Effector CD4-positive, alpha-beta T cell (primary cell): ENCODE measurements at places on chromosomes 13 and 19.

GRCh38 chr19:52270266-52270885 is 989 bp downstream of the ZNF766 start:
- DNase-seq: no peak

GRCh38 chr13:32791545-32792172 is 205.4 kb downstream of the PDS5B start:
- DNase-seq: no peak

GRCh38 chr19:29887442-29887855 is 54.6 kb upstream of the URI1 start:
- no peak for DNase-seq

DNA sequence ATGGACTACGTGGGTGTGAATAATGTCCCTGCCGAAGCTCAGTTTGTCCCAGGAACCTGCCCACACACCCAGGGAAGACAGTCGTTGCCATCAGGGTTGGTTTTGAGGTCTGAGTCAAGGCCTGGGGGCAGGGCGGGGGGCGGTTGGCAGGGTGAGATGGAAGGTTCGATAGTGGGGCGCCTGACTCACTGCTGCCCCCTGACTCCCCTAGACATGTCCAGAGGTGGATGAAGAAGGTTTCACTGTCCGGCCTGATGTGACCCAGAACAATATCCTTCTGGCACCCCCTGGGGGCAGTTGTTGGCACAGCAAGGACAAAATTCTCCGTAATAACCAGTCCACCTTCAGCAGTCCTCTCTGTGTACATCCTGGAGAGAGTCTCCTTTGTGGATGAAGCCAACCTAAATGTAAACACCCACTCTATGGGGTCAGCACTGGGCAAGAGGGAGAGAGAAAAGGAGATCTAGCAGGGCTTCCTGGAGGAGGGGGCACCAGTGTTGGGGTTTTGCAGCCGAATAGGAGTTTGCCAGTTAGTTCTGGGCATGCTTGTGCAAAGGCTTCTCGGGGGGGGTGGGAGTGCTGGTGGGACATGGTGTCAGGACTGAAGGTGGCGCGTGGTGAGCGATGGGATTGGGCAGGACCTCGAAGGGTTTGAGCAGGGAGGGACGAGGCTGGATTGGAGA is 19.6 kb upstream of the B3GNT3 start:
- no peak for DNase-seq

- DNase-seq: no peak
These were observed 335.5 kb downstream of the FOXO1 start for GRCh38 chr13:40330950-40331349.

DNA sequence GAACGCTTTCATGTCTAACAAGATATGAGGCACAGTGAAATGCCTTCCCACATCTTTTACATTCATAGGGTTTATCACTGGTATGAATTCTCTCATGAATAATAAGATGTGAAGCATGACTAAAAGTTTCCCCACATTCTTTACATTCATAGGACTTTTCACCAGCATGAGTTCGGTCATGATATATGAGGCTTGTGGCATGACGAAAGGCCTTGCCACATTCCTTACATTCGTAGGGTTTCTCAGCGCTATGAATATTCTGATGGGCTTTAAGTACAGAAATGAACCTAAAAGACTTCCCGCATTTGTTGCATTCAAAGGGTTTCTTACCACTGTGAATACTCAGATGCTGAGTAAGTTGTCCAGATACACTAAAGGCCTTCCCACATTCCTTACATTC is 21.3 kb downstream of the ZNF607 start:
- DNase-seq: no peak

GRCh38 chr19:2359992-2360685 is at the start of gene TMPRSS9:
Gene TMPRSS9, plus strand, starts transcription at chr19:2360265. Its CDS starts 29,521 bp downstream, at chr19:2389786.
- DNase-seq: no peak

DNA sequence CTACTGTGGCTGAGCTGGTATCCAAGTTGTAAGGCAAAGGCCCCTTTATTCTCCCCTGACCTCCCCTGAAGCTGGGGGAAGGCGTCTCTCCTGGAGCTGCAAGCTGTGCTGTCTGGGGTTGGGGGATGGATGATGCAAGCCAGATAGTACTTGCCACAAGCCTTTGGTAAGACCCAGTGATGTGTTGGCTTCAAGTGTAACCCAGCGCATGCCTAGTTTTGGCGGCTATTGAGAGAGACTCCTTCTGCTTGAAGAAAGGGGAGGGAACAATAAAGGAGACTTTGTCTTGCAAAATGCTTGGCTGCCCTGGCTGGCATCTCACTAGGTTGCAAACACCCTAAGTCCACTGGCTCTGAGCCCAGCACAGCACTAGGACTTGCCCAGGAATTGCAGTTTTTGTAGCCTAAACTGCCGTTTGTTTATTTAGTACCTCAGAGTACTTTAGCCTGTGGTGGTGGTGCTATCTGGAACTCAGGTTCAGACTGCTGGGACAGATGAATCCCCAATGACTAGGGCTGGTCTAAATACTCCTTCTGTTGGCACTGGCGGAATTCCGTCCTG is 108.2 kb downstream of the TNFSF13B start:
- no peak for DNase-seq

- no peak for DNase-seq
These were observed 132.2 kb downstream of the DLEU7 start for GRCh38 chr13:50711131-50711815.

DNA sequence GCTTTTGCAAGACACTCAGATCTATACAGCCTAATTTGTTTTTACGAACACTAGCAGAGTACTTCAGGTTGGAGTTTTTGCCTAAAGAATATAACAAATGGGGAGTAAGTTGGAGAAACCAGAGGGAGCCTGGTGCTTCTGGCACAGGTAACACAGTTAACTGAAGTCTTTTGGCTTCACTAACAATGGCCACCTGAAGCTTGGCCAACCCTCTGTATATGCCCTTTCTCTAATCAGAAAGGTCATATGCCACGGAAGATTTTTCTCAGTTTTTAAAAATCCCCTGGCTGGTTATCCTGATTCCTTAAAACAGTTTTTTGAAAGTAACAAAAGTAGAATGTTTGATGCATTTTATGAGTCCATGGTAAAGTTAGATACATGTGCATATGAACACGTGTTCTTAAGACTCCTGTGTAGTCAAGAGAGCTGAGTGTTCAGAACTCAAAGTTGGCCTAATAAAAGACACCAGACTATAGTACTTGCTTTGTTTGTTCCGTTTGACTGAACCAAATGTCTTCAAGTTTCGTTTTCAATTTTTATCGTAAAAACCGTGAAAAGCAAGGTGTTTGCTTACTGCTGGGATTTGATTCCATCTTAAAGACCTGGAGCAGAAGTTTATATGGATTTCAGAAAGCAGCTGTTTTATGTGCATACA is 137.5 kb downstream of the KCNRG start:
- DNase-seq: no peak

GRCh38 chr19:18807861-18808331 is 16.8 kb upstream of the COMP start:
- DNase-seq: no peak

- no peak for DNase-seq
These were observed 3.5 kb upstream of the TBC1D4 start for GRCh38 chr13:75485286-75486062.

DNA sequence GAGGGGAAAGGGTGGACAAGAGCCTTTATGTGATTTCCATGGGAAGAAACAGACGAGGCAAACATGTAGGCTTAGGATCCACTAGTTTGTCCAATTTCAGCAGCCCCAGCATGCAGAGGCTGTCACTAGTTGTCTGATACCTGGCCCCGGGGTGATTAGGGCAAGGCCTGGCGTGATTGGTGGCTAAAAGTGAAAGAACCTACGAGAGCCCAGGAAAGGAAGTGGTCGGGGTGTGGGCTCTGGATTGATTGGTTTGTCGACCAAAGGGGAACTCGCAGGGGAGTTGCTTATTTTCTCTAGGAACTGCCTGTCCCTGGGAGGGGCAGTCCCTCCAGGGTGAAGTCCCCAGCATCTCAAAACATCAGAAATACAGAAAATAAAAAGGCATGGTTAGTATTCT is 64.2 kb upstream of the UQCRFS1 start:
- peak; percentile 12 for DNase-seq

DNA sequence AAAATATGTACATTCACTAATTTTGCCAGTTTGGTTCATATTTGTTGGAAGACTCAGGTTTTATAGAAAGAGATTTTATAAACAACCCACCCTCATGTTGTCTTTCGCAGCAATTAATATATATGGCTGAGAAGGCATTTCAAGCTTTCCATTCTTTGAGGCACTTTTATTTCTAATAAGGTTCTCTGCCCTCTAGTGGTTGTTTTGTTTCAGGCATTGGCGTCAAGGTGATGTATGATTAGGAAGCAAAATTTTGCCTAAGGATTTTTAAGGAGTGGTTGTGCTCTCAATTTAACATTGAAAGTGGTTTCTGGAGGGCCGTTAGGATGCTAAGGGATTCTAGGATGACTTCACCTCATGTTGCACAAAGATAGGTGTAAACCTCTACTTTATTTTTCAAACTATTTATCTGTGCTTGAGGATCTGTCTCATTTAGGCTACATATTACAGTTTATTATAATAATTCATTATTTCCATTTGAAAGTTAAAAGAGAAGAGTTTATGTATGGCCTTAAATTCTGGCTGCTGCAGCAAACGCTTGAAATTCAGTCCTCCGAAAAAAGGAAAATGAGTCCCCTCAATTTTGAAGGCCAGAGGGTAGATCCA is 35.9 kb downstream of the OXGR1 start:
- no peak for DNase-seq

GRCh38 chr19:5738423-5738822 is 18.0 kb downstream of the CATSPERD start:
- DNase-seq: no peak

GRCh38 chr19:46785054-46785979 is 3.1 kb downstream of the SLC1A5 start:
- no peak for DNase-seq

DNA sequence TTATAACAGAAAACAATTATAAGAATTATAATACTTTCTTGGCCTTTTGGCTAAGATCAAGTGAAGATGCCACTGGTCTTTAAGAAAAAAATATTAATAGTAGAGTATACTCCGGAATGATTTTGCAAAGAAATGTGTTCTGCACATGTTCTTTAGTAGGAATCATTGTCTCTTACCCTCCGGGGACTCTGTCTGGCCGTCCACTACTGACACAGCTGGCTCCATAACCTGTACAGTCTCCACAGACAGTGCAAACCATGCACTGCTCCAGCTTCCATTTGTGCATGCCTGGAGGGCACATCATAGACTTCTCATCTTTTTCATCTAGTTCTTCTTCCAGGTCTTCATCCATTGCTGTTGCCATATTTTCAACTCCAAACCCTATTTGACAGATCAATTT is 75.9 kb downstream of the MYCBP2 start:
- no peak for DNase-seq

- no peak for DNase-seq
These were observed 19.6 kb downstream of the AP2A1 start for GRCh38 chr19:49786376-49786820.

DNA sequence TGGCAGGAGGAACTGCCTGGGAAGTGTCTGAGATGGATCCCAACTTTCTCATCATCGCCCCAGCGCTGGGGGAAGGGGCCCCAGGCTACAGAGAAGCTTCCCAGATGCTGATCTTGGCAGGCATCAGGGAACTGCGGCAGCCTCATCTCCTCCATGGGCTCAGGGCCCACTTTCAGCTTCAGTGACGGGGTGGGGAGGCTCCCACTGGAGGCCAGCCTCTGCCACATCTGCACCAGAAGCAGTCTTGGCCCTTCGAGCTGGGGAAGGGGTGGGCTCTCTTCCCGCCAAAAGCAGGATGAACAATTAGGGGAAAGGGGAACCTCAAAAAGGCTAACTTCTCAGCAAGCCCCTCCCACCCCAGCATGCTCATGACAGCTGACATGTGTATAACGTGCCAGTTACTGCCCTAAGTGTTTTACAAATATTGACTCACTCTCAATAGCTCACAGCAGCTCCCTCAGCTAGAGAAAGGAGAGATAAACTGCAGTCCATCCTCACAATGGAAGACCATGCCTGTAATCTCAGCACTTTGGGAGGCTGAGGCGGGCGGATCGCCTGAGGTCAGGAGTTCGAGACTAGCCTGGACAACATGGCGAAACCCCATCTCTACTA is 7.1 kb upstream of the S1PR2 start:
- no peak for DNase-seq

DNA sequence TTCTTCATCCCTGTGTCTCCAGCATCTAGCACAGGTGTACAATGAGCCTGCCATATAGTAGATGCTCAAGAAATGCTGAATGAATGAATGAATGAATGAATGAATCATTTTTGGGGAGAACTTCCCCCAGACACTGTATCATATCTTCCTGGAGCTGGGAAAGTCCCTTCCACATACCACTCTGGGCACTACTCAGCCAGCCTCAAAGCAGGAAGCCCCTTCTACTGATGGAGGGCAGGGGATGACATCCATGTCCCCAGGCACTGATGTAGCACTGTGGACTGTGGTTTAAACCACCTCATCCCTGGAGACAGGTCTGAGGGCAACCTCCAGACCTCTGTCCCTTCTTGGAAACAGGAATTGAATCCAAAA is 4.8 kb downstream of the GNA15 start:
- no peak for DNase-seq

- no peak for DNase-seq
These were observed 4.4 kb downstream of the CILP2 start for GRCh38 chr19:19542507-19542906.

- DNase-seq: peak; percentile 74
These were observed 9.4 kb upstream of the CEACAM16 start for GRCh38 chr19:44689290-44690130.

DNA sequence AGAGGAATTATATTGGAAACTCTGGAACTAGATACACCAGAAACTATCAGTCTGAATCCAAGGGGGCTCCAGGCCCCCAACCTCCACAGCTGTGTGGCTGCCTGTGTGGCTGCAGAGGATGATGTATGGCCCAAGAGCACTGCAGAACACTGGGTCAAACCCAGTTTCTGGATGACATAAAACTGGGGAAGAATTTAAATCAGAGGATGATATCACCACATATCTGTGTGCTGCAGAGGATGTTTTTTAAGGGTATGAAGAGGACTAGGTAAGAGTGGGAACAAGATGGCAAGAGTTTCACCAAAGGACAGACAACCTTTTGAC is 226.4 kb downstream of the SUCLA2 start:
- no peak for DNase-seq

GRCh38 chr19:40217027-40217810 is 965 bp downstream of the TTC9B start:
- no peak for DNase-seq

DNA sequence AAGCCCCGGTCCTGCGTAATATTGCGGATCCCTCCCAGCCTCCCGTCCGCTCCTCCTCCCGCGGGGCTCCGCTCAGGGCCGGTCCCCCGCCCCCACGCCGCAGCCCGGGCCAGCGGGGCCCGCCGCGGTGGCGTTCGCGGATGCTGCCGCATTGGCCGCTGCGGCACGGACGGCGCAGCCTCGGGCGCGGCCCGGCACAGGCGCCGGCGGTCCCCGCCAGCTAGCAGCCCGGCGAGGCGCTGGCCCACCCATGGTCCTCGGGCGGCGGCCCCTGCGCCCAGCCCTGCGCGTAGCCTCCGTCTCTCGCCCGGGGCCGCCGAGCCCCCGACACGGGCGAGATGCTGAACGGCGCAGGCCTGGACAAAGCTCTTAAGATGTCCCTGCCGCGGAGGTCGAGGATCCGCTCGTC is at the start of gene ATP8A2:
Gene ATP8A2, plus strand, starts transcription at position 100 of the 409 bp plus-strand sequence. Its CDS starts 239 bp downstream, at position 339.
- no peak for DNase-seq
